Activated T-helper 2 cell treated with anti-CD3 and anti-CD28 coated beads, Interferon-gamma antibody, Interleukin-2, Interleukin-4, amounts not matched to agents 10 μg/mL and 5 μg/mL and 100 μg/mL, durations not matched to agents 14 hours and 24 hours and 36 hours (primary cell): ENCODE measurements at places on chromosomes 5 and 9. TPM values are rescaled to one million over a fixed set of nuclear protein-coding genes. Genes with fewer than 3 reads are reported as not detected.

The DNAI1 gene
- not detected in 2 replicates for total RNA-seq

The NR6A1 gene
- total RNA-seq = 1.5 and 1.8 TPM in 2 replicates

The SLC2A8 gene
- total RNA-seq = 9.8 and 10.7 TPM in 2 replicates

The ALDH7A1 gene
- 3.1 and 3.5 TPM in 2 replicates for total RNA-seq

The AK8 gene
- not detected in 2 replicates for total RNA-seq

The NTNG2 gene
- 3.8 and 5.2 TPM in 2 replicates for total RNA-seq

The APBA1 gene
- 0.98 and 0.99 TPM in 2 replicates for total RNA-seq

The SEC61B gene
- 208 and 223 TPM in 2 replicates for total RNA-seq

The TNC gene
- total RNA-seq = 1.5 and 1.9 TPM in 2 replicates

GRCh38 chr5:63170486-63170885, 591.9 kb downstream of the LRRC70 start:
- no peak overlapping the region for H3K27ac ChIP-seq
- no peak for DNase-seq
- no peaks in the 10 kb centered on the region for H3K4me1 ChIP-seq
- H3K36me3 ChIP-seq = no peaks in the 10 kb centered on the region
- H3K27me3 ChIP-seq = no peaks in the 10 kb centered on the region
- no peak overlapping the region for H3K4me3 ChIP-seq

- no peak overlapping the region for H3K4me3 ChIP-seq
- DNase-seq = no peak
- H3K36me3 ChIP-seq = no peaks in the 10 kb centered on the region
- H3K4me1 ChIP-seq = peaks cover 5% of the 10 kb centered on the region
- no peak overlapping the region for H3K27ac ChIP-seq
- H3K27me3 ChIP-seq = peaks cover 3% of the 10 kb centered on the region
These were observed 181.7 kb downstream of the GOLPH3 start for GRCh38 chr5:31992377-31992776.

GRCh38 chr5:131533836-131534235, 101.2 kb downstream of the RAPGEF6 start:
- DNase-seq = no peak
- no peaks in the 10 kb centered on the region for H3K27me3 ChIP-seq
- no peak overlapping the region for H3K27ac ChIP-seq

DNA sequence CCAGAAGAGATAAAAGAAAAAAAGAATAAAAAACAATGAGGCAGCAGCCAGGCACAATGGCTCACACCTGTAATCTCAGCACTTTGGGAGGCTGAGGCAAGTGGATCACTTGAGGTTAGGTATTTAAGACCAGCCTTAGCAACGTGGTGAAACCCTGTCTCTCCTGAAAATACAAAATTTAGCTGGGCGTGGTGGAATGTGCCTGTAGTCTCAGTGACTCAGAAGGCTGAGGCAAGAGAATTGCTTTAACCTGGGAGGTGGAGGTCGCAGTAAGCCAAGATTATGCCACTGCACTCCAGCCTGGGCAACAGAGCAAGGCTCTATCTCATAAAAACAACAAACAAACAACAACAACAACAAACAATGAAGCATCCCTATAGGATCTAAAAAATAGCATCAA, 121.5 kb downstream of the HMHB1 start:
- no peak overlapping the region for H3K4me3 ChIP-seq
- peaks cover 12% of the 10 kb centered on the region for H3K27me3 ChIP-seq
- no peak for DNase-seq
- no peaks in the 10 kb centered on the region for H3K36me3 ChIP-seq

- DNase-seq = no peak
- no peaks in the 10 kb centered on the region for H3K36me3 ChIP-seq
- no peaks in the 10 kb centered on the region for H3K27me3 ChIP-seq
- H3K27ac ChIP-seq = no peak overlapping the region
These were observed 189.7 kb downstream of the CSNK1G3 start for GRCh38 chr5:123701511-123702200.

DNA sequence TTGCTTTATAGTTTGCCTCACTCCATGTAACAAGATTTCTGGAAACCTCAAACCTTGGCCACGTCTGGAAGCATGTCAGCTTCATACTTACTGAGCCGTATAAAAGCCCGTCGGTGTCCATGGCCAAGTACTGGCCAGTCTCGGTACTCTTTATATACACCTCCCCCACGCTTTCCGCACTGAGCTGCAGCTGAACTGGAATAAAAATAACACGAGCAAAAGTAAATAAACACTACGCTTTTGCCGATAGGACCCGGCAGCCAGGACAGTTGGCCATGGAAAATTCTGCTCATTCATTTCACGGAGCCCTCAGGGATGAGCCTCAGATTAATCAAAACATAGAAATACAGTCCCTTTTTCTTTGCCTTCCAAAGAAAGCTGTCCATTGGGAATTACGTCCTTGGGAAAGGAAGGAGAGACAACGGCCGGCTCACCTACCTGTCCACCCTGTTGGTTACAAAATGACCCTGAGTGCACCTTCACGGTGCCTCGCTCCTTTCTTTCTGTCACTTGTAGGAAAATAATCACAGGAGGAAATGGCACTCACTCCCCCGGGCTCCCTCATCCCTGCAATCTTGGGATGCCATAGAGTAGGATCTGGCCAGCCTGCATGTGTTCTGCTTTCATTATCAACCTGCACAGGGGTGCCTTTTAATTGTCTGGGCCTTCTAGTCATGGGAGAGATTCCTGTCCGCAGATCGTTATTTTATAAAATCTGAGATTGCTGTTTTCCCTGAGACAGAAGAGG, 85.1 kb downstream of the FGF1 start:
- peaks cover 18% of the 10 kb centered on the region for H3K27me3 ChIP-seq
- H3K4me3 ChIP-seq = no peak overlapping the region
- H3K27ac ChIP-seq = no peak overlapping the region
- DNase-seq = no peak

DNA sequence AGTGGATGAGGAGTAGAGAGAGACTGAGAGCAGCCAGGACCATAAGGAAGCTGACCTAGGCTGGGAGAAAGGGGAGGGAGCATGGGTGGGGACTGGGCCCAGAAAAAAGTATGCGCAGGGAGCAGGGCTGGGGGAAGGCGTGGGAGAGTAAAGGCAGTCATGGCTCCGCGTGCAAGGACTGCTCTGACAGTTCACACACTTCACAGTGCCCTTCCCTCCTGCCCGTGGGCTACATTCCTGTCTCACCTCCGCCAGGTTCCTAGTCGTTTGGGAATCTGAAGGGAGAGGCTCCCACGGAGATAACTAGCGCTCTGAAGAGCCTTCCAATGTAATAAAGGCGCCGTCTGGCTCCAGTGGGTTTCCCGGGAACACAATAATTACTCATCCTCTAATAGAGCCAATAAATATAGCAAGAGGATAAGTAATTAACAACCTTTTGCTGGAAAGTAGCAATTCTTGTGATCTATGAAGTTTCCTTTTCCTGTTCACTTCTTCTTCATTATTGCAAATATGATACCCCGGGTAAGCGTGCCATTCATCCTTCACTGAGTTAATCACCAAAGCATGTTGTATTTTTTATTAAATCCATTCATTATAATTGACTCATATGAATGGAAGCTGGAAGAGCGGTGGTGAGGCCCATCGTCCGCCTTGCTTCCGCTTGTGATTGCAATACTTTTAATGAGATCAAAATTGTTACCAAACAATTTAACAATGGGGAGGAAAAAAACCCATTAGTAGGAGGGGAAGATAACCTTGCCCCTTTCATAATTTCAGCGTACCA, 39.3 kb downstream of the TTLL11 start:
- H3K27me3 ChIP-seq = peaks cover 13% of the 10 kb centered on the region
- no peak for DNase-seq
- H3K27ac ChIP-seq = no peak overlapping the region
- no peaks in the 10 kb centered on the region for H3K36me3 ChIP-seq
- H3K4me3 ChIP-seq = no peak overlapping the region
- H3K4me1 ChIP-seq = peaks cover 12% of the 10 kb centered on the region

- no peak overlapping the region for H3K27ac ChIP-seq
- H3K27me3 ChIP-seq = peaks cover 2% of the 10 kb centered on the region
- no peaks in the 10 kb centered on the region for H3K4me1 ChIP-seq
- no peak overlapping the region for H3K4me3 ChIP-seq
These were observed 158.8 kb upstream of the SPEF2 start for GRCh38 chr5:35458824-35459207.

GRCh38 chr5:41770799-41771198, 99.4 kb downstream of the OXCT1 start:
- peaks cover 52% of the 10 kb centered on the region for H3K36me3 ChIP-seq
- peaks cover 28% of the 10 kb centered on the region for H3K4me1 ChIP-seq
- no peaks in the 10 kb centered on the region for H3K27me3 ChIP-seq
- DNase-seq = no peak

DNA sequence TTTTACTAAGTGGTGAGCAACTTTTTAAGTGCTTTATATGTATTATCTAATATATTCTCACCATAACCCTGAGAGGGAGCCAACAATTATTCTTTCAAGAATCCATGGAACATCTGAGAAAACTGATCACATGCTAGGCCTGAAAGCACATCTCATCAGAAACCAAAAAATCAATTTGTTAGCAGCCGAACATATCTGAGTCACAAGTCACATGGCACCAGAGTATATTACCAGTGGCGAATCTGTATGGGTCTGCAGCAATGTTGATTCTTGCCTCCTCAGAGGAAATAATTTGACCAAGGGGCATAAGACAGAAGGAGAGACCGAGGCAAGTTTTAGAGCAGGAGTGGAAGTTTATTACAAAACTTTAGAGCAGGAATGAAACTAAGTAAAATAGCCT, 25.3 kb upstream of the SIL1 start:
- no peak overlapping the region for H3K4me3 ChIP-seq
- DNase-seq = no peak
- H3K36me3 ChIP-seq = no peaks in the 10 kb centered on the region
- no peak overlapping the region for H3K27ac ChIP-seq

- no peaks in the 10 kb centered on the region for H3K36me3 ChIP-seq
- no peak for DNase-seq
- no peak overlapping the region for H3K27ac ChIP-seq
- H3K4me1 ChIP-seq = no peaks in the 10 kb centered on the region
These were observed 337.5 kb downstream of the CDH9 start for GRCh38 chr5:26700759-26701384.
